ENCODE measurements at places on chromosomes 7 and 10.

GRCh38 chr7:35487841-35488240 lies 207.1 kb downstream of the HERPUD2 start:
- no peak for DNase-seq

DNA sequence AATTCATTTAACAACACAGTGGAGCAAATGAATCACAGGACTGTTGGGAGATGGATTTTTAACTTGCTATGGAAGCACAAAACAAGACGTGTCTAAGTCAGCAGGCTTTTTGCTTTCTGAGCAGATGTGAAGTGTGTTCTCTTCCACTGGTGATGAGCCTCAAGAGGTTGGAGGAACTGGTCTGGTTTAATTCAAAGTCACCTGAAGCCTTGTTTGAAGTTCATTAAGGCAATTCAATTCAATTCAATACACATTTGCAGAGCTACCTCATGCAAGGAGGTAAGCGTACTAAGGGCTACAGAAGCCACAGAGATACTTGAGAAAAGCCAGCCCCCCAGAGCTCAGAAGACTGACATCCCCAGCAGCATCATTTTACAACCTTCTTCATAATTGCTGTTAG lies 68.4 kb upstream of the PALS2 start:
- no peak for DNase-seq

DNA sequence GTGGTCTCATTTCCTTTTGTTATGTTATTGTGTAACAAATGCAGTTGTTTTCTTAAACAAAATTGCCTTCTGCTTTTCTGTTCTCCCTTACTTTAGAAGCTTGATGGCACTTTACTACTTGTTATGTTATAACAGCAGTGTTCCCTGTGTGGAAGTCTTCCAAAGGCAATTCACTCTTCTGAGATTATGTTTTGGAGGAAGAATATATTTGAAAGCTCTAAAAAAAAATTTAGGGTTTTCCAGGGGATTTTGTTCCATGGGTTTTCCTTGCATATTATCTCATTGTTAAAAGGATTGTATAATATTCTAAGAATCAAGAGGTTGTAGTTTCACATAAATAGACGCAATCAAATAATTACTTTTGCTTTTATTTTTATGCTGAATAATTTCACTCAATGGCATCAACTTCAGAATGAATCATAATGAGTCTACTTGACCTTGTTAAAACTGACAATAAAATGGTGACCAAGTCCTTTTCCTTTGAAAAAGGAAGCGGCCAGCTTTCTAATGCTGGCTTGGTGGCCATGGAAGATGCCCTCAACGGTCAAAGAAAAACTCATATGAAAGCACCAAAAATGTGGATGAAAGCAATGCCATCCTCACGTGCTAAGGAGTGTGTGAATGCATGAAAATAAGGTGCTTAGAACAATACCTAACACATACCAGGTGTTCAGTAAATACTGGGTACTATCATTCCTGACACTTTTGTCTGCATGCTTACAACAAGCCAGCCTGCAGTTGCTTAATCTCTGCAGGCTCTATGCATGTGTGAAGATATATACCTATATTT lies 92.4 kb upstream of the KLF6 start:
- DNase-seq: peak; percentile 26

DNA sequence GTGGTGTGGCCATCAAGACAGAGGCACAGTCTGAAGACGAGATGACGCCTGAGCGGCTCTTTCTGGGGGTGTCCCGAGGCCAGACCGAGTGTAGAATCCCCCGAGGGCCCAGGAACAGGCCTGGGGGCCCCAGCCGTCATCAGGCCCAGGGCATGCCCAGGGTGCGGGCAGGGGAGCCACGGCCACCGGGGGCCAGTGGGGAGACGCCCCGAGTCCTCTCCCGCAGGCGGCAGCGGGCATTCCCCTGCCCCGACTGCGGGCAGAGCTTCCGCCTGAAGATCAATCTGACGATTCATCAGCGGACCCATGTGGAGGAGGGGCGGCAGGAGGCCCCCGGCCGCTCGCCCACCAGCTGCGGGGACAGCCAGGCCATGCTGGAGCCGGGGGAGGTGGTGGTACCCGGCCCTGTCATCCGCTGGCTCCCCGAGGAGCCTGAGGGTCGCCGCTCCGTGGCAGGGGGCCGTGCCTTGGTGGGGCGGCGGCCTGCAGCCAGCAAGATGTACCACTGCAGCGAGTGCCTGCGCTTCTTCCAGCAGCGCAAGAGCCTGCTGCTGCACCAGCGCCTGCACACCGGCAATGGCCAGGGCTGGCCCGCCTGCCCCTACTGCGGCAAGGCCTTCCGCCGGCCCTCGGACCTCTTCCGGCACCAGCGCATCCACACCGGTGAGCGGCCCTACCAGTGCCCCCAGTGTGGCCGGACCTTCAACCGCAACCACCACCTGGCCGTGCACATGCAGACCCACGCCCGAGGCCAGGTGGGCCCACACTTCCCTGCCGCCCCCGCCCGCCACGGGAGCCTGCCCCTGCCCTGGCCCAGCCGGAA lies 19.7 kb downstream of the ZNF783 start:
- DNase-seq: no peak

- peak; percentile 41 for DNase-seq
These were observed at the start of gene TSPAN12 for GRCh38 chr7:120857588-120858573. TSPAN12 (minus strand) TSS chr7:120858144; CDS start chr7:120856763, 1,381 bp downstream.

- peak; percentile 62 for DNase-seq
These were observed 26.2 kb upstream of the RASGEF1A start for GRCh38 chr10:43292755-43293676.

GRCh38 chr10:32036922-32037321 lies 19.3 kb downstream of the KIF5B start:
- DNase-seq: no peak

DNA sequence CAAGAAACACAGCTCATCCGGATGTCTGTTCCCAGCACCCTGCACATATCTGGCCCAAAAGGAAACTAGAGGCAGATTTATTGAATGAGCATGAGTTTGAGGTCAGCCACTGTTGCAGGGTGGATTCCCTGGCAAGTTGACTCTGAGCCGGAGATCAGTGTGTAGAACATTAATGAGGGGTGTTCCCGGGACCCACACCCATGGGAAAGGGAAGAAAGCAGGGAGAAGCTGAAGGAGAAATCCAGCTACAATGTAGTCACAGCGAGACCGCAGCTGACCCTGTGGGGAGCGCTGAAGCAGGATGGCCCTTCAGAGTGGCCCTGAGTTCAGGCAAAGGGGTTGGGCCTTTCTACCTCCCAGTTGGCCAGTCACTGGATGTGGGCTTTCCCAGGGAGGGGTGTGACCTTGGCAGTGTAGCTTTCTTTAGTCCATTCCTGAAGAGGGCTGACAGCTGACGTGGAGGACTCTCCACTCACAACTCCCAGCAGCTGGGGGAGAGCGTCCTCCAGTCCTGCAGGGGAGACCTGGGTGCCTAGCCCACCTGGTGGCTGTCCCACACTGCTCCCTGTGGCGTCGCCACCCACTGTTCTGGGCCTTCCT lies 324.2 kb upstream of the ZMIZ1 start:
- DNase-seq: peak; percentile 43

DNA sequence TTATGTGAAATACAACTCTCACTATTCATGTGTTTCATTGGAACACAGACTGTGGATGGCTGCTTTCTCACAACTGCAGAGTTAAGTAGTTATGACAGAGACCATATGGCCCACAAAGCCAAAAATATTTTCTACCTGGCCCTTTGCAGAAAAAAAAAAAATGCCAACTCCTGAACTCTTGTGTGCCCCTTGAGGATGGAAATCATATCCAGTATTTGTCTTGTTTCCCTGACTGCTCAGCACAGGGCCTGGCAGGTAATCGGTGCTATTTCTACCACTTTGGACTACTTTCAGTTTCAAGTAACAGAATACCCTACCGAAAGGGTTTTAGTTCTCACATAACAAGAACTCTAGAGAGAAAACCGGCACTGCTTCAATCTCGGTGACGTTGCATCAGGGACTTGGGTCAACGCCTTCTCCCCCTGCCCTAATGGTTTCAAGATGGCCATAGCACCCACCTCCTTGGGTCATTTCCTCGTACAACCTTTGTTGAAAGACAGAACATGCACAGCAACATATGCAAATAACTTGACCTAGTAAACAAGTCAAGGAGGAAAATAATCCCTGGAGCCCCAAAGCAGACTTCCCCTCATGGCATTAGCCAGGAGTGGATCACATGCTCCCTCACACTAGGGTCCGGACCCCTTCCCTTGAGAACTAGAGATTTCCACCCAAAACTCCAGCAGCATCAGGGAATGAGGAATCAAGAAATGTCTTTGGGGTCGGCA lies 11.8 kb upstream of the GPNMB start:
- peak; percentile 24 for DNase-seq
